Activated CD8-positive, alpha-beta T cell treated with anti-CD3 and anti-CD28 coated beads for 36 hours (primary cell): ENCODE measurements at places on chromosomes 3 and 15. TPM values are rescaled to one million over a fixed set of nuclear protein-coding genes. Genes with fewer than 3 reads are reported as not detected.

DNA sequence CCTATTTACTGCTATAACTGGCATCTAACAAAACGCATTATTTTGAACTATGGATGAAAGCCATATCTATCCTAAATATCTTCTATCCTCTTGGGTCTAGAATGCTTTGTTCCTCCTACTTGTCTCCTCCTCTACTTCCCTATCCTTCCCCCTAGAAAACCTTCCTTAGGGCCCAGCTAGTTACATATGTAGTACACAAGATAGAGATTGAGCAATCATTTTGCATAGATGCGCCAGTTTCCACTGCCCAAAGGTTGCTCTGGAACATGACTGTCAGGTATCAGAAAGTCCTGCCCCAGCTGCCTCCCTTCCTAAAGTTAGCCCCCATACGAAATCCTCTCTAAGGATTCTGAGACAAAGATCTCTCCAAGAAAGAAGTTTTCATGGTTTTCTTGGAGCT, 55.1 kb downstream of the GPR160 start:
- no peak for DNase-seq

DNA sequence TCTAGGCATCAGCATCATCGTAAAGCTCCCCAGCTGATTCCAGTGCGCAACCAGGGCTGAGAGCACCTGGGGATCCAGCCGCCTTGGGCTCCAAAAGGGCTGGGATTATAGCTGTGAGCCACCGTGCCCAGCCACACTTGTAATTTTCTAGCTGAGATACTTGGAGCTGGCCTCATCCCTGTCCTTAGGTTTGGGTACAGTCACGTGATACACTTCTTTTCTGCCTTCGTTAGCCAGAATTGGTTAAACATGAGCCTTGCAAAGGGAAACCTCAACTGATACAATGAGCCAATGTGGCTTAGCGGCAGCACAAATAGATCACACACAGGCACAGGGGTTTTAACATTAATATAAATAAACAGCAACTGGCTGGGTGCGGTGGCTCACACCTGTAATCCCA, 69.8 kb upstream of the GCNT3 start:
- DNase-seq: no peak

- no peak for DNase-seq
These were observed 46.0 kb downstream of the ANP32A start for GRCh38 chr15:68774521-68775235.

GRCh38 chr3:52311576-52312119, 4.5 kb upstream of the DNAH1 start:
- DNase-seq: no peak

Gene DAG1
- total RNA-seq: 10.8 TPM
